ENCODE measurements at places on chromosomes 5 and 9.

DNA sequence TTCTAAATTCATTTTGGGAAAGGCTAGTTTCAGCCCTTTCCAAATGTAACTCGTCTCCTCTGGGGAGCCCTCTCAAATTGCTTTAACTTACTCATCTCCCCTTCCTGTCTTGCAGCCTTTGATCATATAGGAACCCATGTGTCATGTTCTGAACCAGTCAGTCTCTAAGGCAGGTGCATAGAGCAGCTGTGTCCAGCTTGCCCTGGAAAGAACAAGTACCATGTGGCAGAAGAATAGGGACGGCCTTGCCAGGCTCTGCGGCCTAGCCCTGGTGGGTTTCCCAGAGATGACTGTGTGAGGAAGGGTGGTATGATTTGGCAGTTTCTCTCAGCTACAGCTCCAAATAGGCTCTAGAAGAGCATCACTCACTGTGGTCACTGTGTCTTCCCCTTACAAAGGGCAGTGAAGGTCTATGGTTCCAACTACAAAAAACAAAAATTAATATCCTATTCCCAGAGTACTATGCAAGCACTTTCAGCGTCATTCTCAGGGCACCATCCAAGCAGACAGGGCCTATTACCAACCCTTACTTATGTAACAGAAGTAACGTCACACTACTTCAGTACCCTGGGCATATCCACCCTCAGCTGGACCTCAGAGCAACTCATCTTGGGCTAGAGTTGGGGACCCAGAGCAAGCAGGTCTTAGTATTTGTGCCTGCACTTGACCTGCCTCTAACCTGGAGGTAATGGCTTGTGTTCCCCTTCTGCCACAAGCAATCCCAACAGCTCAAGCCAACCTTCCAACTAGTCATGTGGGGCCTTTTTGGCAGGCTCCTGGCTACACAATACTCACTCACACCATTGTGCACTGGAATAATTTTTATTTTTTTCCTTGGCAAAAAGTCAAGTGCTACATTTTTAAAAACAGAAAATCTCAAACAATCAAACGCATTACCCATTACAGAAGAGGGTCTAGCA lies 37.2 kb upstream of the UBAP2 start:
- DNase-seq, result no peak

- DNase-seq, result no peak
Measured at GRCh38 chr5:83034528-83035207, 42.5 kb downstream of the TMEM167A start.

DNA sequence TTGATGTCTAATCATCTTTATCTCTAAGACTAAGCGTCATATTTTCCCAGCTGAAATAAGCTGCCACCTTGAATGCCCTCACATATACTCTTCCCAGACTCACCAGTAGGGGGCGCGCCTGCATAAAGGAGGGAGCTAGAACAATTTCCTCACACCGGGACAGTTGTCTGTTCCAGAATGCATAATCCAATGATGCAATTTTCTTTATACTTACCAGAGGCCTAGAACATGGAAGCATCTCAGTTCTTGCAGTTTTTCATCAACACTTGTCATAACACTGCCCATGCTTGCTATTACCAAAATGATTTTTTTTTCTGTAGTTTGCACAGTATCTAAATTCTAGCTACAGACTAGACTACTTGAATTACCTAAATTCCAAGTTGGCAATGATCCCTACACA lies 203.9 kb downstream of the FRMD3 start:
- peak; percentile 45 for DNase-seq

GRCh38 chr5:98460536-98460935 lies 312.9 kb upstream of the RGMB start:
- no peak for DNase-seq

DNA sequence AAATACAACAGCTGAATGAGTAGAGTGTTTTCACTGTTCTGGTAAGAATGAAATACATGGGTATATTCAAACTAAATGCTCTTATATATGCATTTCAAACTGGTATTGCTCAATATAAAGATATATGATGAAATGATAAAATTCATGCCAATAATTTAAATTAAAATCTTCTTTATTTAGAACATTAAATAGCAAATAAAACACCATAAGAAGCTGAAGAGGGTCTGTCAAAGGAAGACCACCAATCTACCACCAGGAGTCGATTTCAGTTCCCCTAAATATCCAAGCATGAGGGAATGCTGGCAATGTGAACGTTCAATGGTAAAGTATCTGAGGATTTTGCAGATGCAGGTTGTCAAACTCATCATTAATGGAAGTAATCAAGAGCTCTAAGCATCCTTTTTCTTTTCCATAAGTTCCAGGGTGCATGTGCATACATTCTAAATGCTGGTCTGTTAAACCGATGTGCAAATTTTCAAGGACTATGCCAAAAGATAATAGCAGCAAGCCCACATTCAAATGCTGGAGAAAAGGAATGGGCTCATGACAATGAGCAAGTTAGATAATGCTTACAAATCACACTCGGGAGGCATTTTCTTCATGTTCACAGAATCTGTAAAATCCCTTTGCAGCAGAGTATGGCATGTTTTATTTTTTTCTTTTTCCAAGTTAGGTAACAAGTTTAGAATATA lies 118.8 kb upstream of the MTAP start:
- no peak for DNase-seq

DNA sequence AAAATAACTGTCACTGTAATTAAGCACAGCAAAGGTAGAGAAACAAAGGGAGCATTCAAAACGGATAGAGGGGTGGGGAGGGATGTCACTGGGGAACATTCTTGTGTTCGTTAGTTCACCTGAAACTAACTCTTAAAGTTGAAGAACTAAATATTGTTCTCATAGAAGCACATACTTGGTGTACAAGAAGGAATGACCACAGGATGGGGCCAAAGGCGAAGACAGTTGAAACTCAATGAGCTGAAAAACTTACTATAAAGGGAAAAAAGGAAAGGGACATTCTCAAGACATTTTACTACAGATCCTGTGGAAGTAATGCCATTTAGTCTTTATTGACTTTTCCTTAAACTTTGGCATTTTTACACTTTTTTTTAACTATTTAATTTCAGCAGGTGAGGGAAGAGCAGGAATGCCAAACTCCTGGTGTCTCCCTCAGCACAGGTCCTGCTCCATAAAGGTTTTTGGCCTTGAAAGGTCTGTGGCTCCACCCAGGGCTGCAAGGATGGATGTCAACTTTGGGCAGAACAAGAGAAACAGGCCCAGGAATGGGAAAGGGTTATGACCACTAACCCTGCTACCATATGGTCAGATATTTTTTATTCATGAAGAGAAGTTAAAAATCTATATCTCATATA lies 197.6 kb upstream of the RASA1 start:
- DNase-seq, result no peak

DNA sequence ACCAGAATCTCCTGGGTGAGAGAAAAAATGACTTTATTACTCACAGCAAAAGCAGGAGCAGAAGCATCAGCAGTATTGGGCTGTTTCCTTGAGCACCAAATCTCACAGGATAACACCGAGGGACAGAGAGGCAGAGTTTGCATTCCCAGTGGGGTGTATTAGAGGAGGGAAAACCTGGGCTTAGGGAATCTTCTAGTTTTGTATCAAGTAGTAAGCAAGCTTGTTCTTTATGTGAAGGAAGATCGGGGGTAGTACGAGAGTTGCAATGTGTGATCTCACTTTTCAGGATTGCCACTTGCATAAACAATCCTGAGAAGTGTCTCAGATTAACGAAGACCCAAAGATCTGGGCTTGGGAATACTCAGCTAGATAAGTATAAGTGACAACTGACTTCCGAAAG lies 1163.0 kb downstream of the TAF11L14 start:
- no peak for DNase-seq

DNA sequence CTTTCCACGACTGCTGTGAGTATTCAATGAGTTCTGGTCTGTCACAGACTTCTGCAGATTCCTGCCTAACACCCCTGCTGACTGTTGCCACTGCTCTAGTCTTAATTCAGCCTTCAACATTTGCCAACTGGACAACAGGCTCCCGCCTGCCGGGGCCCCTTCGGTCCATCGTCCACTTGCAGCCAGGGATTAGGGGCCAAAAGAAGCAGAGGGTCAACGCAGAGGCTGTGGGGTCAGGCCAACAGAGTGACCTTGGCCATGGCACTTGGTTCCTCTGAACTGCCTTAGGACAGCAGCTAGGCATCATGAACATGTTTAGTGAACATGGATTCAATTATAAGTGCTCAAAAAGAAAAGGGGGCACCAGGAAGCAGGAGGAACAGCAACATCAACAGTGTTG lies 28.7 kb downstream of the MORN5 start:
- DNase-seq, result no peak

- DNase-seq, result no peak
Measured at GRCh38 chr9:87959916-87960581, 14.3 kb downstream of the CDK20 start.

Data from activated gamma-delta T cell treated with anti-CD3 and anti-CD28 coated beads, Interleukin-2, amount 50 U/mL, for 16 hours (primary cell).